ENCODE measurements at places on chromosomes 7 and 10.

DNA sequence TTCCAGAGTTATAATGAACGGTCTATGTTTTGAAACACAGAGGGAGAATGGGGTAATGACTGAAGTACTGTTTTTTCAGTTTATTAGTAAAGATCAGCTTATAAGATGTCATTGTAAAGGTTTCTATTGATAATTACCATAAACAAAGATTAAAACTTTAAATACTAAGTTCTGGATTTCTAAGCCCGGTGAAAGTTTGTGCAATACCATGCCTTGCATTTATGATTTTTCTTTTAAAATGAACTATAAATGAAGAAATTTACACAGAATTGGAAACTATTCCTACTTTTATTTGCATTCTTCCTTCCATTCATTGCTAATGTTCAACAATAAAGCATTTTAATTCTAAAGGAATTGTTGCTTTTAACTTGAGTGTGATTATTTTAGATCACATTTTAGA, 4.9 kb downstream of the MEOX2 start:
- no peak for DNase-seq

GRCh38 chr10:75857269-75857846, 425.9 kb downstream of the LRMDA start:
- no peak for DNase-seq

- DNase-seq = no peak
These were observed 29.2 kb downstream of the FAM3C start for GRCh38 chr7:121366852-121367431.

GRCh38 chr10:119248681-119249080, 41.3 kb downstream of the GRK5 start:
- no peak for DNase-seq

- DNase-seq = no peak
These were observed 413.7 kb upstream of the GHITM start for GRCh38 chr10:83725567-83725966.

GRCh38 chr7:7122701-7123281, 59.6 kb upstream of the C1GALT1 start:
- DNase-seq = no peak

DNA sequence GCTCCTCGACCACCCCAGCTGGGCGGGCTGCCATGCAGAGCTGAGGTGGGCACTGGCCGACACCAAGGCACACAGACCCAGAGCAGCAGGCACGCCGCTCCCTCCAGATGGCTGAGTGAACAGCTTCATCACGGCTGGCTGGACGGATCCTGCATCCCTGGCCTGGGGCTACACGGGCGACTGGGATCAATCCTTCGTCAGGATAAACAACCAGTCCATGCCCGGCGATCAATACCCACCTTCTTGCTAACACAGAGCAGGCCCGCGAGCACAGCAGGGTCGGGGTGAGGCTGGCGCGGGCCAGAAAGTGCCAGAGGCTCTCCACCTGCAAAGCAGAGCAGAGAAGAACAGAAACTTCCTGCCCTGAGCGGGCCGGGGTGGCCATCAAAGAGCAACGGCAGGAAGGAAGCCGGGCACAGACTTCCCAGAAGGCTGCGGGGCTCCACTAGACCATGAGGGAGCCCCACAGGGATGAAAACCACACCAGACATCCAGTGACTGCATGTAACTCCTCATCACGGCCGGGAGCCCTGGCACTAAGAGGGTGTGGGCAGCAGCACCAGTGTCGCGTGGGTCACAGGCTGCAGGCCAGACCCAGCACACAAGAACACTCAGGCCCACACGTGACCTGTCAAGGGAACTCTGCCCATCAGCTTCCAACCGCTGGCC, 166.4 kb downstream of the MAD1L1 start:
- peak; percentile 36 for DNase-seq

GRCh38 chr10:124668517-124669051, 75.6 kb downstream of the FAM53B start:
- DNase-seq = no peak

- DNase-seq = no peak
These were observed 10.5 kb upstream of the KCP start for GRCh38 chr7:128920913-128921582.

GRCh38 chr10:15842556-15843169, 17.6 kb downstream of the MINDY3 start:
- no peak for DNase-seq

DNA sequence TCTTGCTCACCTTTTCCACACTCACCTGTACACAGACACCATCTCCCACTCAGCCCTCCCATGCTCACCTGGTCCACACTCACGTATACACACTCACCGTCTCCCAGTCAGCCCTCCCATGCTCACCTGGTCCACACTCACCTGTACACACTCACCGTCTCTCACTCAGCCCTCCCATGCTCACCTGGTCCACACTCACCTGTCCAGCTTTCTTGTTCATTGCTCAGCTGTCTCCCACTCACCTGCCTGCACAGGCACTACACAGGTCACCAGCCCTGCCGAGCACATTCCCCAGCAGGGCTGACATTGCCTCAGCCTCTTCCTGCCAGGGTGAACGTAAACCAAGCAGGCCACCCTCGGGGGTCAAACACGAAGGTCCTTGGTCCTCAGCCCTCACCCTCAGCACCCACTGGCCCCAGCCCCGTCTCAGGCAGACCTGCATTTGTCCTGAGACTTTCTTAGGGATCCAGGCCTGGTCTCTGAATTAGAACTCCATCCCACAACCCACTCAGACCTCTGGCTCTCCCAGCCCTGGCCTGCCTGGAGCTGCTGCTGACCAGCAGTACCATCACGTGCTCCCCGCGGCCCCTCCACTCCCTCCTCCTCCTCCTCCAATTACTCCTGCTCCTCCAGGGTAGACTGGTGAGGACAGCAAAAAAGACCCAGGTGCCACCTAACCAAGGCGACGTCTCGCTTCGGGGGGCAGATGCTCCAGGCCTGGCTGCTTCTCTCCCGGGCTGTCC, 12.8 kb upstream of the DNAAF5 start:
- no peak for DNase-seq

DNA sequence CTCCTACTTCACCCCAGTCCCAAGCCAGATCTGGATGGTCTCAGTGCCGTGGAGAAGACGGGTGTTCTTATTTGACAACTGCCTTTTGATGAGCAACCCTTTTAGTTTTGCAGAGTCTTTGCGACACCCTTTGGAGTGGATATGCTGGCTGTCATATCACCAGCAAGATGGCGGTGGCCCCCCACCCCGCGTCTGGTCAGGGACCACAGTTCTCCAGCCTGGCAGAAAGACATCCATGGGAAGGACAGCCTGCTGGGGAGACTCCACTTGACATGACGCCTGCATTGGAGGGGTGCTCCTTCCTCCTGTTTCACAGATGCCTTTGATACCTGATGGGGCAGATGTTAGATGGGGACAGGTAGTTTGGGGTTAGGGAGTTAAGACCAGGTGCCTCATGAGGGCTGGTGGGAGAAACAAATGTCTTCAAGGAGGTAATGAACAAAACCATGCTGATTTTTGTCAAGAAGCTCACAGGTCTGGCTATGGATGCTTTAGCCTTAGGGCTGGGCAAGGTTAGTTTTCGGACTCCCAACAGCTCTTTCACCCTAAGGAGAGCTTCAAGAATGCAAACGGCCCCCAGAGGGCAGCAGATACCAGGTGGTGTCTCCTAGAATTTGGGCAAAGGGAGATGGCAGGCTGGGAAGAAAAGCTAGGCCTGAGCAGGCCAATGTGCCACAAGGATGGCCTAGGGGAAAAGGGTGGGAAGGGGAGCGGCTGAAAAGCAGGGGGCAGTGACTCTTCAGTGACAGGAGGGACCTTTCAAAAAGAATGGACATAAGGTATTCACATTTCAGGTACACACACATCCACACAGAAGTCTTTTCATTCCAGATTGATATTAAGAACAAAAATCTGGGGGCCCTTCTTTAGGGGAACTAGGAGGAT, 95.2 kb downstream of the CLEC2L start:
- DNase-seq = peak; percentile 44

DNA sequence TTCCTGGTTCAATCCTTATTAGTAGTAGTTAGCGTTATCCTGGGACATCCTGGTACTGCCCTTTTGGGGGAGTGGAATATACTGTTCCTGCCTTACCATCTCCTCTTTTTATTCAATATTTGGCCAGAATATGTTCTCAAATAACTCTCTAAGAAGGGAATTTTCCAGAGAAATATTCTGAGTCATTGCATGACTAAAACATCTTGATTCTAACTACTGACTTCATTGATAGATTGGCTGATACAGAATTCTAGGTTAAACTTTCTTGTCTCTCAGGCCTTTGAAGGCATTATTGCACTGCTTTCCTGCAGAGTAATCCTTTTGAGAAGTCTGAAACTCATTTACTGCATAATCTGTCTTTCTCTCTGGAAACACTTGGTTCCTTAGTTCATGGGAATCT, 275.5 kb upstream of the DGKB start:
- DNase-seq = no peak

GRCh38 chr7:108235451-108236061, 105.4 kb upstream of the LAMB4 start:
- no peak for DNase-seq

GRCh38 chr7:139772873-139773272, 4.9 kb downstream of the HIPK2 start:
- no peak for DNase-seq

- DNase-seq = no peak
These were observed 171.6 kb downstream of the LRRN3 start for GRCh38 chr7:111262293-111263116.

DNA sequence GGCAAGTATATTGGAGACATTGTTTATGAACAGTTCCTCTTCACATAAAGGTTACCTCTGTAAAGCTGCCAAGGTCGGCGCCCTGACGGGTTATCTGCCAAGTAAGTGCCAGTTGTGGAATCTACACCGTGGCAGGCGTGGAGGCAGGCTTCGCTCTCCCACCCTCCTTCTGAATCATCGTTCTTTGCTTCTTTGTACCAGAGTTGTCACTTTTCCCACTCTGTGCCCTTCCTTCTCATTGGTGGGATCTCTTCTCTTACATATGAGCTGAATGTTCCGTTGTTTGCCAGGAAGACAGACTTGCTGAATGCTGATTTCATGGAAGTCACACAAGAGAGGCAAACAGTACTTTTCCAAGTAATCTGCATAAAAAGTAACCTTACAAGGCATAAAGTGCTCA, 40.6 kb upstream of the PTPRZ1 start:
- no peak for DNase-seq

GRCh38 chr10:48289501-48290238, 15.2 kb upstream of the FRMPD2 start:
- peak; percentile 37 for DNase-seq

DNA sequence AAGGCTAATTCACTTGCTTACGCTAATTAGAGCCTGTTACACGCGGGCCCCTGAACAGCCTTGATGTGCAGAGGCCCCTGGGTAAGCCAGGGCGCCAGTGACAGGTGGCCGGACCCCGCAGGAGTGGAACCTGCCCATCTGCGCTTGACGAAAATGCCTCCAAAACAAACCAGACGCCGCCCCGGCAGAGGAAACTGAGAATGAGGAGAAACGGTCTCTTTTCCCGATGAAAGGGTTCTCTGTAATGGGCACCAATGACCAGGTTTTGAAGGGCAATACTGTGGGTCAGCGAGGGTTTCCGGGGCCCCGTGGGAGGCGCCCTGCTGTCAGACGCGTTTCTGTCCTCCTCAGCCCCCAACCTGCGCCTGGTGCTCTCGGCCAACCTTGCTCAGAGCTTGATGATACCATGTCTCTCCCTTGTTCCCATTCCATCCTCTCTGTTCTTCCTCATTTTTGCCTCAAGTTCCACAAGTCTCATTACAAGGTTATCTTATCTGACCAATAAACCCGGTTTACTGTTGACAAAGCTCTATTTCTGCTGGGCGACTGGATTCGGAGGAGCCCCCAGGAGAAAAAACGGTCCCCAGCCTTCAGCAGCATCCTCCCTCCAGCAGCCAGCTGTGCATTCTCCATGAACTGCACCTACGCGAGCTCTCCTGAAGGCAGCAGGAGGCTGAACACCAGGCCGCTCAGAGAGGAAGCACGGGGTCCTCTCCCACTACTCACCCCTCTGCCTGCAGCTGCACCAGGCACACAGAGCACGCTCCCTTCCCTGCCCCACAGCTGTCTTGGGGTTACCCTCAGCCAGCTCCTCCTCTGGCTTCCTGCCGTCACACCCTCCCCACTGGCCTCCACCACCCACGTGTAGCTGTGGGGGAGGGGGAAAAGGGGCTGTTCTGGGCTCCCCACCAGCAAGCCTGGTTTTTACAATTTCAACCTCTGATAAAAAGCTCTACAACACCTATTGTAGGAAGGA, 202.0 kb downstream of the MAD1L1 start:
- DNase-seq = peak; percentile 42

GRCh38 chr7:23264916-23265458, 18.4 kb downstream of the GPNMB start:
- no peak for DNase-seq

- DNase-seq = no peak
These were observed 2.7 kb downstream of the EXOC6 start for GRCh38 chr10:92851003-92851402.

DNA sequence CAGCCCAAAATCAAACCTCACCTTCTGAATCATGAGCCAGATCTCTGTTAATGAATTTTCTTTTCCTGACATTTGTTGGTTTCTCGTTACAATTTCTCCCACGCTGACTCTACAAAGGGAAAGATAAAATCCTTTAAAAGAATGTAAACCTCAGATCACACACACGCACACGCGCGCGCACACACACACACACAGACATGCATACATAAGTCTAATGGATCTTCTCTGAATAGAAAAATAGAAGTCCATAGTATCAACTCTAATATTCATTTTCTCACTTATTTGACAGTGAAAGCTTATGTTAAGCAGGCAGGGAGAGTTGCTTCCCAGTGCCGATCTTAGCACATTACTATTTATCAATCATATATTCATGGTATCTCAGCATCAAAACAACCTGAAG, 1.4 kb downstream of the ETV1 start:
- no peak for DNase-seq

- no peak for DNase-seq
These were observed 96.1 kb downstream of the PROSER2 start for GRCh38 chr10:11919271-11919670.

- DNase-seq = peak; percentile 72
These were observed 9.4 kb downstream of the NXPH1 start for GRCh38 chr7:8442814-8443304.

- no peak for DNase-seq
These were observed 158.5 kb downstream of the PTPRN2 start for GRCh38 chr7:158428837-158429753.

DNA sequence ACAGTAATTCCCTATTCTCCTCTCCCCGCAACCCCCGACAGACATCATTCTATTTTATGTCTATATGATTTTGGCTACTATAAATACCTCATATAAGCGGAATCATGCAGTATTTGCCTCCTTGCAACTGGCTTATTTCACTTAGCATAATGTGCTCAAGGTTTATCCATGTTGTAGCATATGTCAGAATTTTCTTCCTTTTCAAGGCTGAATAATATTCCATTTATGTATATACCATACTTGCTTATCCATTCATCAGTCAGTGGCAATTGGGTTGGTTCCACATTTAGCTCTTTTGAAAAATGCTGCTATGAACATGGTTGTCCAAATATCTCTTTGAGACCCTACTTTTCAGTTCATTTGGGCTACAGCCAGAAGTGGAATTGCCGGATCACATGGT, 106.5 kb downstream of the MAPK8 start:
- DNase-seq = no peak

- DNase-seq = no peak
These were observed 27.0 kb downstream of the DCLRE1C start for GRCh38 chr10:14926722-14927416.

- no peak for DNase-seq
These were observed 192.2 kb downstream of the CUX1 start for GRCh38 chr7:102009628-102010027.

GRCh38 chr10:8300925-8301324, 246.4 kb downstream of the GATA3 start:
- no peak for DNase-seq

GRCh38 chr10:112811741-112812551, 138.1 kb upstream of the TCF7L2 start:
- no peak for DNase-seq

GRCh38 chr10:58367069-58367468, 18.1 kb upstream of the TFAM start:
- no peak for DNase-seq

Measured in activated naive CD8-positive, alpha-beta T cell treated with anti-CD3 and anti-CD28 coated beads for 36 hours (primary cell).